ENCODE measurements at places on chromosomes 3 and 15.

GRCh38 chr15:39589193-39589814 is 8.4 kb downstream of the THBS1 start:
- no peak for DNase-seq

- DNase-seq, result no peak
Observed at GRCh38 chr15:79505956-79506355, 73.8 kb downstream of the MINAR1 start.

DNA sequence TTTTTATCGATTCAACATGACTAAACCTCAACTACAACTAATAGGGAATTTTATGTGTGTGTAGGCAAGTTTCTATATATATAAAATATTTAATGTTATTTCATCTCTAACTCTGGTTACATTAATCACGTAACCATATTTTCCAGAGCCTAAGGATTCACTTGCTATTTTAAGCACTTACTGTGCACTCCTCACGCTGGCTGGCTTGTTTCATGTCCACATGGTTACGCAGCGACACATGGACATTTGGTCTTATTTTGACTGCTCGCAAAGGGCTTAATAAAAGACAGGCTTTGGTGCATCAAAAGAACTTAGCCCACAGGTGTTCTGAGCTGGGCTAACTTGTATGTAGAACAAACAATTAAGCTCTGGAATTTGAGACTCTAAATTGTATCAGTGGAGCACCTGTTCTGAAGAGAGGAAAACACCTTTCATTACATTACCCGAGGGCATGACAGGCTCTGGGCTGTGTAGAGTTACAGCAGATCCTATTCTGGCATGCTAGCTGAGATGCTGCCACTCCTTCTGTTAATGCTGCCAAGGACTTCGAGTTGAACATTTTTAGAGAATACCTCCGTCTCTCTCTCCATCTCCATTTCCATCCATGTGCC is 130.0 kb upstream of the NR2F2 start:
- DNase-seq, result no peak

DNA sequence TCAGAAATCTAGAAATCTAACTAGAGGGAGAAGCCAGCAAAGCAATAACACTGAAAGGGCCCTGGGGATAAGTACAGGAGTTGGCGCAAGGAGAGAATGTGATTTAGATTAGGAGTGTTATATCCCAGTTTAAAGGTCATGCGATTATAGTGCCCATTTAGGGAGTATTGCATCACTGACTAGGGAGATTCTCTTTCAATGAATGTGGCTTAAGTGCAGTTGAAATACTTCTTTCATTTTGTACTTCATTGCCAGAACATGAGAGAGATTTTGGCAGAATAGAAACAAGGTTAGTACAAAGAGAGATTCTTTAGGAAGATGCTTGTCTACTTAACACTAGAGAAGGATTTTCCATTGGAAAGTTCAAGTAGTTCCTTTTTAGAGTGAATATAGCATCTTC is 13.9 kb downstream of the ROBO2 start:
- DNase-seq, result no peak

DNA sequence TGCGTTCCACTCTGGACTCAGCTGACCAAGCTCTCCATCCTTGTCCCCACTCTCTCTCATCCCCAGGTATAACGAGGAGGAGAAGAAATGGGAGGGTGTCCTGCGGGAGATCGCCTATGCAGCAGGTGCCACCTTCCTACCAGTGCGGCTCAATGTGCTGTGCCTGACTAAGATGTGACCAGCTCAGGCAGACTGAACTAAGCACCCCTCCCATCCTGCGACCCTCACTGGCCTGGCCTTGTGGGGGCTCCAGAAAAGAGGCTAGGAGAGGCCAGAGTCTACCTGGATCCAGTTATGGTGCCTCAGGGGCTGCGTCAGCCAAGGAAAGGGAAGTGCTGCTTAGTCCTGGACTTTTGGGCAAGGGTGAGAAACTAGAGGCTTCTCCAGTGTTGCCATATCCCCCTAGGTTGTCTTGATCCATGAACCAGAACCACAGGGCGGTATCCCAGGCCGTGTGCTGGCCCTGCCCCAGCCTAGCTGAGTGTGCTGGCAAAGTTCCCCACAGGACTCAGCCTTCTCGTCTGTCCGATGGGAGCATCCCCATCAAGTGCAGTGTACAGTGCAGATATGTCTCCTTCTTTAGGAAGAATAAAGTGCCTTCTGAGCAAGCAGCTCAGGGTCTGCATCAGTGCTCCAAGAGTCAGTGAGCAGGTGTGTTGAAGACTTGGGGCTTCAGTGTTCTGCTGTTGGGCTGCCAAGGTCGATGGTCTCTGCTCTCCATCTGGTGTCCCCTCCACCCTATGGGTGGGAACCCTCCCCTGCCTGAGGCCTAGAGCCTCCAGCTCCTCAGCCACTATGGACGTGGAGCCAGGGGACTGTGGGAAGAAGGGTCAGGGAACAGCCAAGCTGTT is 6.7 kb downstream of the KLHL40 start:
- DNase-seq, result no peak
